AG08396 (cell line): ENCODE measurements at places on chromosomes 2 and 18.

DNA sequence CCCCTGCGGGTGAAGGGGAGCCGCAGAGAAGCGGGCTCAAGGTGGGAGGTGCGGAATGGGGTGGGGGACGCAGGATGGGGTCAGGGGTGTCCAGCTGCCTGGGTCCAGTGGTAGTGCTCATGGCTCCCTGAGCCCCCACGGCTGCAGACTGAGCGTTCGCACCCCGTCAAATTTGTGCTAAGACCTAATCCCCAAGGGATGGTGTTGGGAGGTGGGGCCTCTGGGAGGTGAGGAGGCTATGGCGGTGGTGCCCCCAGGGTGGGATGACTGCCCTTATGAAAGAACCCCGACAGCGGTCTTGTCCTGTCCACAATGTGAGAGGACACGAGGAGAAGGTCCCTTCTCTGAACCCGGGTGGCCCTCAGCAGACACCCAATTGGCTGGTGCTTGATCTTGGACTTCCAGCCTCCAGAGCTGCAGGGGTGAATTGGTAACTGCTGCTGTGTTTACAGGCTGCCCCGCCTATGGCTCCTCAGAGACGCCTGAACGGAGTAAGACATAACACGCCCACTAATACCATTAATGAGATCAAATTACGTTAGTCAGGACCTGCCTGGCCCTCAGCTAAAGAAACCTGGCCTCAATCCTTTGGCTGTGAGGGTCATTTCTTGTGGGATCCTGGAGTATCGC lies 42.6 kb downstream of the PXDN start:
- DNase-seq = no peak

GRCh38 chr18:13025233-13025632 lies 34.1 kb downstream of the CEP192 start:
- no peak for DNase-seq

DNA sequence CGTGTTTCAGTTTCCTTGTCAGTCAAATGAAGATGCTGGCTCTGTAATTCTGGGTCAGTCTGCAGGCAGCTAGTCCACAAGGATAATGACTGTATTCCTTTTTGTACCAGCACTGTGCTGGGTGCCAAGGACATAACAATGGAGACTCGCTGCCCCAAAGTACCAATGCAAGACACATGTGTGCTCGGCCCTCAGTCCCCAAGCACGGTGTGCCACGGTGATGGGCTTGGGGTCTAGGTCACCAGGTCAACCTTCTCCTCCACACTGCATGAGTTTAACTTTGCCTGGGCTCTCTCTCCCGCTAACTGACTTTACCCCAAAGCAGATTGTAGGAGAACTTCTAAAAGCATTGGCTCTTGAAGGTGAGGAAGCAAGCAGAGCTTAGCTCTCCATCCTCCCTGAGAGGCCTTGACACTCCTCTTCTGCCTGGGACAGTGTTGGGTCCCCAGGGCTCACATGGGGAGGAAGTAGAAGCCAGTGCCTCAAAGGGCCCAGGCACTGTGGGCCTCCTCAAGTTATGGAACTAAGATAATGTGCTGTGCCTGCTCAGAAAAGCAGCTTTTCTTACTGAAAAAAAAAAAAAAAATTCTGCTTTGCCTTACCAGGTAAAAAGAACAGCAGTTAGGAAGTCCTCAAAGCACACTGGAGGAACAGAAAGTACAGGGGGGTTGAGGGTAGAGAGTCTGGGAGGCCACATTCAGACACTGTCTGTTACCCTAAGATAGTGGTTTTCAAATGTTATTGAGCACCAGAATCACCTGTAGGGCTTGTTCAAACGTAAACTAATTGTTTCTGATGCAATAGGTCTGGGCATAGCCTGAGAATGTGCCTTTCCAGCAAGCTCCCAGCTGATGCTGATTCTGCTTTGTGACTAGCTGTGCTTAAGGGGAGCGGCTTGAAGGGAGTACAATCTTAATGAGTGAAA lies 276.4 kb upstream of the CXCR4 start:
- no peak for DNase-seq

GRCh38 chr2:98099939-98100743 lies 13.2 kb downstream of the VWA3B start:
- no peak for DNase-seq

GRCh38 chr2:86204458-86204857 lies 5.2 kb downstream of the MRPL35 start:
- no peak for DNase-seq

- DNase-seq = peak; percentile 70
Observed at GRCh38 chr18:63322908-63323634, 3.5 kb upstream of the BCL2 start.

- no peak for DNase-seq
Observed at GRCh38 chr18:12293831-12294230, 14.2 kb upstream of the TUBB6 start.

- DNase-seq = no peak
Observed at GRCh38 chr2:236565879-236566402, 3.7 kb upstream of the ACKR3 start.

GRCh38 chr18:58590839-58591238 lies 38.1 kb downstream of the ALPK2 start:
- no peak for DNase-seq

DNA sequence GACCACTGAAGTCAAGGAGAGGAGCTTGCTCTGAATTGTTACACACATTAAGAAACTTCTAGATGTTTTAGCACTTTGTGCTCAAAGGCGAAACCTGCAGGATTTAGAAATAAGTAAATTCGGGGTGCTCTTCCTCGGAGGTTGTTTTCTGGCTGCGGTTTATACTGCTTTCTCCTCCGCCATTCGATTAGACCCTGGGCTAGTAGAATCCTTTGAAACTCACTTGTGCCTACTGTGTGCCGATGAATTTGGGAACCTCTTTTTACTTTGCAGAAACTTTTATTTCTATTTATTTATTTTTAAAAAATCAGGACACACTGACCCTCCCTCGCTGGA lies 3.5 kb downstream of the MEIS1 start:
- no peak for DNase-seq

GRCh38 chr18:23635283-23636070 lies 27.2 kb downstream of the ANKRD29 start:
- DNase-seq = no peak

DNA sequence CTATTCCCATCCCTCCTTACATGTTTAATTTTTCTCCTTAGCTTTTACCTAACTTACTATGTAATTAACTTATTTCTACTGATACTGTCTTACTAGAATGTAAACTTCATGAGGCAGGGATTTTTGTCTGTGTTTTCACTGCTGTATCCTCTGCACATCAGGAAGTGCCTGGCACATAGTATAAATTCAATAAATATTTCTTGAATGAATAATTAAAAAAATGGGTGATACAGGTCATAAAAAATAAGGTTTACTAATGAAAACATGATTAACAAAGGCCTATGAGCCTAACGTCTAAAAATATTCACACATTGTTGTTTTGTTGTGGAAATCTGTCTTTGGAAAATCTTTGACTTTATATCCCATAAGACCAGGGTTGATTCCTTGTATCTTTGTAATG lies 4.5 kb downstream of the RBKS start:
- DNase-seq = no peak

- DNase-seq = no peak
Observed at GRCh38 chr2:164562666-164563065, 58.6 kb downstream of the GRB14 start.
